ENCODE measurements at places on chromosomes 2 and 18. TPM values are rescaled to one million over a fixed set of nuclear protein-coding genes. Genes with fewer than 3 reads are reported as not detected.

TUBA3E gene
- total RNA-seq = not detected

PLEKHA3 gene
- total RNA-seq = 9.4 TPM

GRCh38 chr2:126657636-126658318 lies 1.8 kb downstream of the GYPC start:
- DNase-seq = peak; percentile 48

IL1RN gene
- 8.8 TPM for total RNA-seq

PJVK gene
- 2.8 TPM for total RNA-seq

BCL11A gene
- total RNA-seq = 1.4 TPM

GRCh38 chr2:25418944-25419677 lies 77.4 kb upstream of the DNMT3A start:
- DNase-seq = no peak

- DNase-seq = no peak
Observed at GRCh38 chr18:46158499-46158898, 54.3 kb downstream of the HAUS1 start.
